ENCODE measurements at places on chromosomes 1 and 21.
A peak's percentile ranks its signal among the peaks of the same experiment; 100 is the strongest.

DNA sequence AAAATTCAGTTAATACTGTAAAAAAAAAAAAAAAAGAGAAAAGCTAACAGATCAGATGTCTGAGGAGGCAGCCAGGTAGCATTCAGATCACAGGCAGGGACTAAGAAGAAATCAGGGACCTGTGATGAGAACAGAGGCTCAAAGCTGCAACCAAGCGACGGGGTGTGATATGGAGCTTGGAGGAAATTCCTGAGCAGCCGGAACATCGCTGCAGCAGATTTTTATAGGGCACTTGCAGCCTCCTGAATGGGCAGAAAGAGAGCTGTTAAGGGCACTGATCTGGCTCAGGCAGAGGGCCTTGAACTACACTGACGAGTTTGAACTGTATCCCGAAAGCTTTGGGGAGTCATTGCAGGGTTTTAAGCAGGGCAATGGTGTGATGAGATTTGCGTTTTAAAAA, 315.4 kb downstream of the ADGRL2 start:
- no peak for DNase-seq
- H3K27me3 ChIP-seq: no peaks in the 10 kb centered on the region
- H3K36me3 ChIP-seq: no peaks in the 10 kb centered on the region
- H3K4me3 ChIP-seq: no peak overlapping the region
- H3K27ac ChIP-seq: no peak overlapping the region

GRCh38 chr1:226868726-226869125, 1.7 kb upstream of the PSEN2 start:
- peaks cover 4% of the 10 kb centered on the region for H3K4me1 ChIP-seq
- no peak overlapping the region for H3K27ac ChIP-seq
- H3K27me3 ChIP-seq: no peaks in the 10 kb centered on the region
- no peaks in the 10 kb centered on the region for H3K36me3 ChIP-seq

- H3K36me3 ChIP-seq: no peaks in the 10 kb centered on the region
- H3K4me1 ChIP-seq: no peaks in the 10 kb centered on the region
- no peak overlapping the region for H3K4me3 ChIP-seq
Measured at GRCh38 chr1:119364640-119365039, 3.9 kb upstream of the HAO2 start.

DNA sequence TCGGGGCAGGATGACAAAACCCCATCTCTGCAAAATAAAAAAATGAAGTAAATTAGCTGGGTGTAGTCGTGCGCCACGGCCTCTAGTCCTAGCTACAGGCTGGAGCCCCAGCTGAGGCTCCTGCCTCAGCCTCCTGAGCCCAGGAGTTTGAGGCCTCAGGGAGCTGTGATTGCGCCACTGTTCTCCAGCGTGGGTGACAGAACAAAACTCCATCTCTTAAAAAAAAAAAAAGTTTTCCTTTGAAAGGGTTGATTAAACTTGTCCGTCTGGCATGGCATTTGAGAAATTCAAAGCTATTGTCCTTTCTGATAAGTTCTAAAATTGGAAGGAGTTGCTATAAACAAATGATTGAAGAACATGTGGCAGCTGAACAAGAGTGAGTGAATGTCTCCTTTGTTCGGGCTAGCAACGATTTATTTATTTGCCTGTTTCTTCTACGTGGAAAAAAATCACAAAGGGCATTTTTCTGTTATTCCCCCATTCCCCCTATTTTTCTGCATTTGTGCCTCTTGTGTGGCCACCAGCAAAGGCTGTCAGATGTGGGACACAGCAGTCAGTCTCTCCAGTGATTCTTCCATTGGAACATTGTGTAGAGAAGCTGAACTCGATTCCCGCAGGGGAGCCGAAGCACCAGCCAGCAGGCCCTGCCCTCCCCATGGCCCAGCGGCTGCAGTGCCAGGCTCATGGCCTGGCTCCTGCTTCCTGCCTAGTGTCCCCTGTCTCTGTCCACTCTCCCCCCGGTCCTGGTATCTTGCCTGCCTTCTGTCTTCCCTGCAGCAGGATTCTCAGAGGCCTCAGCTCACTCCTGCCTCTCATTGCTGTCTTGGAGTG, 21.5 kb upstream of the PWP2 start:
- H3K4me3 ChIP-seq: peak overlapping the region; percentile 16
- peaks cover 21% of the 10 kb centered on the region for H3K36me3 ChIP-seq
- H3K27ac ChIP-seq: peak overlapping the region; percentile 49
- H3K27me3 ChIP-seq: no peaks in the 10 kb centered on the region

DNA sequence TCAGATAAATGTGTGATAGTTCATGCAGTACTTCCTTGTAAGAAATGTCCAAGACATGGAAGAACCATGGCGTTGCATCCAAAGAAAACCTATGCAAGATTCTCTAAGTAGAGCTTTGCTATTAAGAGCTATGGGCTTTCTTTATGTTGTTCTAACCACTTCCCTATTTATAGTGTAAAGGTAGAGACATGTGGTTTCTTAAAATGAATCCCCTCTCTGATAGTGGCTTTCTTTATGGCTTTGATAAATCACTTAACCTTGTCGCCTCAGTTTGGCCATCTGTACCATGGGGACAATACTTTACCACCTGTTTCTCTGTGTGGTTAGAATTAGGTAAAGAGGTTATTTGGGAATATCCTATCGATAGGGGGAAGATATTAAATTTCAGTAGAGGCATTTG, 305.5 kb downstream of the NFIA start:
- no peak overlapping the region for H3K4me3 ChIP-seq
- no peaks in the 10 kb centered on the region for H3K27me3 ChIP-seq
- H3K4me1 ChIP-seq: no peaks in the 10 kb centered on the region
- H3K36me3 ChIP-seq: no peaks in the 10 kb centered on the region
- DNase-seq: no peak

GRCh38 chr1:10432910-10433700, 2.9 kb downstream of the CENPS start:
- peaks cover 18% of the 10 kb centered on the region for H3K4me1 ChIP-seq
- H3K4me3 ChIP-seq: no peak overlapping the region
- no peaks in the 10 kb centered on the region for H3K27me3 ChIP-seq
- no peak overlapping the region for H3K27ac ChIP-seq
- no peak for DNase-seq
- H3K36me3 ChIP-seq: no peaks in the 10 kb centered on the region

- H3K4me3 ChIP-seq: no peak overlapping the region
- peaks cover 18% of the 10 kb centered on the region for H3K36me3 ChIP-seq
- H3K27me3 ChIP-seq: no peaks in the 10 kb centered on the region
- H3K4me1 ChIP-seq: peaks cover 13% of the 10 kb centered on the region
- DNase-seq: peak; percentile 51
Measured at GRCh38 chr21:46503922-46504550, 45.3 kb downstream of the DIP2A start.

GRCh38 chr1:42266253-42267135, 68.5 kb downstream of the FOXJ3 start:
- H3K36me3 ChIP-seq: peaks cover 12% of the 10 kb centered on the region
- H3K4me1 ChIP-seq: peaks cover 14% of the 10 kb centered on the region
- H3K27me3 ChIP-seq: no peaks in the 10 kb centered on the region
- no peak for DNase-seq
- no peak overlapping the region for H3K27ac ChIP-seq

DNA sequence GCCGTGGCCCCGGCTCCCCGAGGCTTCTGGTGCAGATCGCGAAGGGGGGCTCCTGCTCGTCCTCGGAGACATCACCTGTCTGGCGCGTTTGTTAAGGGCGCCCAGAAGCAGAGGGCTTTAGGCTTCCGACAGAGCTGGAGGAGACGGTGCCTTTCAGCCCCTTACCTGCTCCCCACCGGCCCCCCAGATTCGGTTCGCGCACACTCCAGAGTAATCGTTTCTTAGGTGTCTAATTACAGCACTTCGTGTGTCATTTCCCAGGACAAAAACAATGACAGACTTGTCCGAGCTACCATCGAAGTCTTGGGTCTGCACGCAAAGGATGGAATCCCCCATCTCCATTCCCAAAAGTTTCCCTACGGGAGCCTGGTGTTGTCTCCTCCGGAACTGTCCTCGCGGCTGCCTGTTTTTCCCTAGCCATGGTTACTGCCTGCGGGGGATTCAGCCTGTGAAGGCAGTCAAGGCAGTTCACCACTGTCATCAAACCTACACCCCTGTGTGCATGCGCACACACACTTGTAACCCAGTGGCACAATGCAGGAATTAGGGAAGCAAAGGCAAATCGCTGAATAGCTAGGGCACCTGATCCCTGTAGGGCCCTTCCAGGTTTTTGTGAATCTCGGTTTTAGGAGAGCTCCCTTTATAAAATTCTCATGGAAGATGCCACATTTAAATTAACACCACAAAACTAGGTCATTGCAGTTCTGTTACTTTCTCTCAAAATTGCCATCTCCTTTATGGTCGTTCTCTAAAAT, 738 bp upstream of the CDC42BPA start:
- peak overlapping the region; percentile 69 for H3K27ac ChIP-seq
- H3K36me3 ChIP-seq: no peaks in the 10 kb centered on the region
- peak overlapping the region; percentile 12 for H3K4me3 ChIP-seq
- H3K27me3 ChIP-seq: peaks cover 23% of the 10 kb centered on the region
- DNase-seq: no peak

- H3K36me3 ChIP-seq: no peaks in the 10 kb centered on the region
- no peak overlapping the region for H3K27ac ChIP-seq
- no peaks in the 10 kb centered on the region for H3K4me1 ChIP-seq
- no peak overlapping the region for H3K4me3 ChIP-seq
- no peaks in the 10 kb centered on the region for H3K27me3 ChIP-seq
Measured at GRCh38 chr21:30555095-30555494, 6.0 kb downstream of the KRTAP19-7 start.

DNA sequence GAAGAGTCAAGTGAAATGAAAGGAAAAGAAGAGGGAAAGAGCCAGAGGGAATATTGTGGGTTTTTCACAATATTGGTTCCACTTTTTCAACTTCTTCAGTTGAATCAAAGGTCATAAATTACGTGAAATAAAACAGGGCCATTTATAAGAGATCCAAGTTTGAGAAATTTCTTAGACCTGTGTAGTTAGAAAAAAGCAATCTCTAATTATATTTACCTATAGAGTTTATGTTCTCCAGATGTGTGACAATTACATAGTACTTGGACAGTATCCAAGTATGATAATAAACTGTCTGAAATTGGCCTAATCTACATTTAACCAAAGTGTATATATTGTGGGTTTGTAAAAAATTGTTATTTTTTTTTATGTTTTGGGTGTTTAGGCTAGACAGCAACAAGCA, 14.4 kb downstream of the DR1 start:
- no peaks in the 10 kb centered on the region for H3K27me3 ChIP-seq
- no peak overlapping the region for H3K4me3 ChIP-seq
- peaks cover 33% of the 10 kb centered on the region for H3K36me3 ChIP-seq
- H3K27ac ChIP-seq: no peak overlapping the region
- DNase-seq: no peak

DNA sequence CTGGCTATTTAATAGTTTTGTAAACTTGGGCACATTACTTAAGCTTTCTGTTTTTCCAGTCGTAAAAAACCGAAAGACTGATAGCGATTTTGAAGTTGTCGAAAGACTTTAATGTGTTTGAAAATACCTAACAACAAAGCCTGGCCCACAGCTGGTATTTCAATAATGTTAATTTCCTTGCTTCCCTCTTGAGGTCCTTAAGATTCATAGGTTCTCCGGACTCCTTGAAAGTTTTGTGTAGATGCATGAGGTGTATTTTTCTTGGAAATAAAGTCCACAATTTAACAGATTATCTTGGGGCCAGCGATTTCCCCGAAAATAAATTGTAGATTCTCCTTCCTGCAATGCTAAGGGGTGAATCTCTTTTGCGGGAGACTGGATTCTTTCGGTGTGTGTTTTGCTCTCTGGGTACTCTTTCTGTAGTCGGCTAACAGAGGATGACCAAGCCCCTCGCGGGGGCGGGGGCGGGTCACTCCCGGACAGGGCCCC, 735 bp upstream of the YTHDF2 start:
- H3K27me3 ChIP-seq: no peaks in the 10 kb centered on the region
- peaks cover 17% of the 10 kb centered on the region for H3K36me3 ChIP-seq
- no peak for DNase-seq
- H3K4me3 ChIP-seq: peak overlapping the region; percentile 68

- H3K27ac ChIP-seq: no peak overlapping the region
- H3K27me3 ChIP-seq: no peaks in the 10 kb centered on the region
Measured at GRCh38 chr1:232169436-232169835, 460.5 kb downstream of the SIPA1L2 start.

- no peak for DNase-seq
- peaks cover 3% of the 10 kb centered on the region for H3K36me3 ChIP-seq
- H3K27ac ChIP-seq: no peak overlapping the region
Measured at GRCh38 chr1:24410750-24411149, 2.8 kb downstream of the STPG1 start.

DNA sequence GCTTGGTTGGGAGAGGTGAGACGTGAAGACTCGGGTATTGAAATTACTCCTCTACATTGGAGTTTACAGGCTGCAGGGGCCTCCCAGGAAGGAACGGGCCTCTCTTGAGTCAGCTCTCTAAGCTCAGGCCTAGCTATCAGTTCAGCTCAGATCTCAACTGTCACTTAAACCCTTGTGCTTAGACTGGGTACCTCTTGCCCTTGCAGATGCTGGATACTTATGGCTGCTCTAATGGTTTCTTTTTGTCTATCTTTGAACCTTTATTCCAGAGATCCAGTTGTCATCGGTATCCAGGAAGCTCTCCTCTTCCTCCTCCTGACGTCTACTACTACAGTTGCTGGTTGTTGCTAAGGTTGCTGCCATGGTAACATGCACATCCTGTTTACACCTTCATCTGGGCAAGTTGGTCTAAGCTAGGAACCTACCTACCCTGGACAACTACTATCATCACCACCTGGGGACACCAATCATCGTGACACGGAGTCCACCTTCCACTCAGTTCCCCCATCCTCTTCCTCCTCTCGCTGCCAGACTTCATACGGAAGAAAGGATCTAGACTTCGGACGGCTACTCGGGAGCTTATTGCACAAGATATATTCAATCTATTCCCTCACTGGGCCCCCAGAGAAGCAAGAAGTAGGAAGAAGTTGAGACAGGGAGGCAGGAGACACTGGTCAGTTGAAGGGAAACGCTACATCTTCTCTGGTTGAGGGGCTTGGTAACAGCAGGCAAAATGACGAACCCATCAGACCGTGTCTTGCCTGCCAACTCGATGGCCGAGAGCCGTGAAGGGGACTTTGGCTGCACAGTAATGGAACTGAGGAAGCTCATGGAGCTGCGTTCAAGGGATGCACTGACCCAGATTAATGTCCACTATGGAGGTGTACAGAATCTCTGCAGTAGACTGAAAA, 56.1 kb downstream of the ATP2B4 start:
- H3K27ac ChIP-seq: peak overlapping the region; percentile 82
- H3K27me3 ChIP-seq: no peaks in the 10 kb centered on the region
- peak overlapping the region; percentile 12 for H3K4me3 ChIP-seq
- H3K36me3 ChIP-seq: peaks cover 11% of the 10 kb centered on the region
- DNase-seq: peak; percentile 71

All from CD8-positive, alpha-beta memory T cell (primary cell).